ENCODE measurements at places on chromosomes 12 and 14. TPM values are rescaled to one million over a fixed set of nuclear protein-coding genes. Genes with fewer than 3 reads are reported as not detected.

BHLHE41 gene
- 29.8 TPM for total RNA-seq

GRCh38 chr14:45651890-45652289 is 398.9 kb upstream of the MIS18BP1 start:
- no peaks in the 10 kb centered on the region for H3K4me1 ChIP-seq
- no peak overlapping the region for H3K4me3 ChIP-seq
- H3K27ac ChIP-seq = no peak overlapping the region
- H3K36me3 ChIP-seq = no peaks in the 10 kb centered on the region
- no peak for DNase-seq

TAS2R10 gene
- not detected for total RNA-seq

MYO1H gene
- not detected for total RNA-seq

APOF gene
- total RNA-seq = not detected
